Renal cortical epithelial cell (primary cell): ENCODE measurements at places on chromosomes 4 and X.

DNA sequence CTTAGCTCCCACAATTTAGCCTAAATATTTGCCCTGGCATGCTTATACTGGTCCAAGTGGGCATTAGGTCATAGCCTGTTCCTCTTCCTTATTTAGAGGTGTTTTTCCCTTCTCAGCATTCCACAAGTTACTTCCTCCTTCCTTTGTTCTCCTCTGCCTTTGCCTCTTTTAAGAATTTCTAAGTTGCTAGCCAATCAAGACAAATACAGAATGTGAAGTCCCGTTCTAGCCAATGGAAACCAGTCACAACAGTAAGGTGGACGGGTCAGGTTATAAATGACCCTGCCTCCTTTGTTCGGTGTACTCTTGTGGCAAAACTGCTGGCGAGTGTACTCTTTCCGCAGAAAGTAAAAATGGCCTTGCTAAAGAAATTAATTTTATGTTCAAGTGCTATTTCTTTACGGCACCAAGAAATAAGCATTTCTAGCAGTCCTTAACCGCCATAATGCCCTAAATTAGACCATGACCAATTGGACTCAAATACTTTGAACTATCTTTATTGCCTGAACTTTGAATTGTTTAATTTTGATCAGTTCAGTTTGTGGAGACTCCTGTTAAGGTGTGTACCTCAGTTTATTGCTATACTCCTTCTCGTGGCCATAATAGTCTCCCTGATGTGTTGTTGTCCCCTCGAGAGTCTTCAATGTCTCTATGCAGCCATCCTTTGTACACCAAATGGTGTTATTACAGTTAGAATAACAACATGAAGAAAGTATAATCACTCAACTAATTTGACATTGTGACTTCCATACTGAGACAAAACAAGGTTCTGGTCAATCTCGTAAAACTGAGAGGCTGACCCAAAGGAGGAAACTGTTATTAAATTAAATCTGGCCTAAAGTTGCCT, 1.6 kb upstream of the HADH start:
- DNase-seq, result peak; percentile 42

DNA sequence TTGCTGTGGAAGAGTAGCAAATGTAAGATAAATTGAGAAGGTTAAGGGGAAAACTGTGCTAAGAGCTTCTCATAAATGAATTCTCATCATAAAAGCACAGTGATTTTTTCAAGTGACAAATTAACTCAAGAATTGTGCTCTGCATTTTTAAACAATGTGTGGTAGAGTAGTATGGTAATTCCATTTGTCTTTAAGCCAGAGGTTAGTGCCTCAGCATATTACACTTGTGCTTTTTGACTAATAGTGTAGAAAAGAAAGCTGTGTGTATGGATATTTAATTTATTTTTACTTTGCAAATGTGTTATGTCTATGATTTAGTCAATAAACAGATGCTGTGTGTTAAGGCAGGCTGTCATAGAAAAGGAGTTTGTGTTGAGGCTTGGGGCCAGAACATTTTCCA, 61.0 kb downstream of the FHIP1A start:
- peak; percentile 39 for DNase-seq

GRCh38 chr4:8245884-8246833, 23.4 kb upstream of the HTRA3 start:
- no peak for DNase-seq

GRCh38 chr4:157564218-157564617, 343.7 kb downstream of the GRIA2 start:
- no peak for DNase-seq

- DNase-seq, result peak; percentile 50
These were observed 34.4 kb upstream of the ANXA3 start for GRCh38 chr4:78517050-78517652.

- DNase-seq, result no peak
These were observed 20.8 kb downstream of the PPEF2 start for GRCh38 chr4:75881476-75881875.

GRCh38 chr4:185886832-185887524, 75.0 kb upstream of the SORBS2 start:
- no peak for DNase-seq
